ENCODE measurements at places on chromosomes 11 and 22. TPM values are rescaled to one million over a fixed set of nuclear protein-coding genes. Genes with fewer than 3 reads are reported as not detected.

RBMXL2 gene
- not detected for total RNA-seq

OR52H1 gene
- total RNA-seq: 0.65 TPM

WNT11 gene
- total RNA-seq: not detected

FOLH1 gene
- total RNA-seq: 0.33 TPM

OR51B2 gene
- total RNA-seq: not detected

EP300 gene
- 62.7 TPM for total RNA-seq

ZNF70 gene
- 7.2 TPM for total RNA-seq

CEND1 gene
- 0.10 TPM for total RNA-seq

SELENOH gene
- total RNA-seq: 99.4 TPM

CCDC157 gene
- 4.2 TPM for total RNA-seq

LGALS12 gene
- total RNA-seq: not detected
